GM12864 (cell line): ENCODE measurements at places on chromosomes 12 and 14.
A peak's percentile ranks its signal among the peaks of the same experiment; 100 is the strongest.

GRCh38 chr12:65335021-65335714 is 56.7 kb downstream of the MSRB3 start:
- no peak for DNase-seq

GRCh38 chr14:95402176-95402575 is 82.5 kb upstream of the CLMN start:
- no peak for DNase-seq

DNA sequence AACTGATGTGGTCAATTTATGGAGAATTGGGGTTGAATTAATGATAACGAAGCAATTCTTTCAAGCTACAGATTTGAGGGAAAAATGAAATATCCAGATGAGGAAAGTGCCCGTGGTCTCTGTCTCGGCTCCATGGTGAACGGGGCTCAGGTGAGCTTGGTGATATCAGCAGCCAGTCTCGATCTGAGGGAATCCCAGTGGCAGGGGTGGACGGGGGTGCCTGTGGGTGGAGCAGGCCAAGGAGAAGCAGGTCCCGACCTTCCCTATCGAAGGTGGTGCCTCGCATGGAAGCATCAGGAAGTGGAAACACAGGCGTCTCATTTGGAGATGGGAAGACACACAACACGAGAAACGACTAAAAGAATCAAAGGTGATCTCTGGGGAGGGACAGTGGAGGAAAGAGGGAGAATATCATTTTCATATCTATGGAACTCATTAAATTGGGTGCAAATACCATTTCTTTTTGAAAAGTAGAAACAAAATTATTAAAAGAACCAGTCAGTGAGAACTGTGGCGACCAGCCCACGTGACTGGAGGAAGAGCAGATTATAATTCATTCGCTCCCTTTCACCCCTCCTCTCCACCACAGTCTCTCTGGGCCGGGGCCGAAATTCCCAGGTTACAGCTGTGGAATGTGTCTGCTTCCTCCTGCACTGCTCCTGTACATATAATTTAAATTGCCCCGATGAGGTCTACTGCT is 354.3 kb upstream of the SFSWAP start:
- DNase-seq = no peak

DNA sequence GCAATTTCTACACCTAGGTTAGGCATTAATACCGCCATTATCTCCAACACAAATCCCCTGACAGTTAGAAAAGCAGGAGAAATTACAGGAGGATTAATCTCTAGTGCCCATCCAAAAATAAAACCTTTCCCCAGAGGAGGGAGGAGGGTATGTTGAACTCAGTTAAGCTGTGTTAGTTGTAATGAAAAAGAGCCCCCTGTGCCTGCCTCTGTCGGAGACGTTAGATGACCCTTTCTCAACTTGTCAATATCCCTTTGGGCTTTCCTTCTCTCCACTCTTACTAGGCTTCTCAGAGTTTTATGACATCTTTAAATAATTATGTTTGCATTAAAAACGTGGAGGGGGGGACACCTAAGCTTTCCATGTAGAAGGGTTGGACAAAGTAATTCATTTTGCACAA is 278.2 kb downstream of the PDZRN4 start:
- no peak for DNase-seq

- no peak for DNase-seq
These were observed 208.9 kb downstream of the PAH start for GRCh38 chr12:102708108-102708507.

- peak; percentile 66 for DNase-seq
These were observed 33.6 kb upstream of the HIF1A start for GRCh38 chr14:61661471-61662400.

GRCh38 chr12:121939186-121939585 is 20.8 kb downstream of the CFAP251 start:
- no peak for DNase-seq

DNA sequence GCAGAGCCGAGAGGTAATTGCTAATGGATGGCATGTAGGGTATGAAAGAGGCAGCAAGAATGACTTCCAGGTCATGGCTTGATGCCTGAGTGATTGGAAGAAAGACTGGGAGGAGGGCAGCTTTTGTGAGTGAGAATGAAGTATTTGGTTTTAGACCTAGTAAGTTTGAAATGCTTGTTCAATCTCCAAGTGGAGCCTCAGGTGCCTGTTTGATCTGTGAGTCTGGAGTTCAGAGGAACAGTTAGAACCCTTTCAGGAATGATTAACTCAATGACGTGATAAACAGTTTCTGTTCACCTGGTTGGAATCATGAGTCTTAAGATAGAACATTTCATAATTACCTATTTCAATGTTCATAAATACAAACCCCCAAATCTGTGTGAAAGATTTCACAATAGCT is 10.4 kb downstream of the KCNJ8 start:
- no peak for DNase-seq

DNA sequence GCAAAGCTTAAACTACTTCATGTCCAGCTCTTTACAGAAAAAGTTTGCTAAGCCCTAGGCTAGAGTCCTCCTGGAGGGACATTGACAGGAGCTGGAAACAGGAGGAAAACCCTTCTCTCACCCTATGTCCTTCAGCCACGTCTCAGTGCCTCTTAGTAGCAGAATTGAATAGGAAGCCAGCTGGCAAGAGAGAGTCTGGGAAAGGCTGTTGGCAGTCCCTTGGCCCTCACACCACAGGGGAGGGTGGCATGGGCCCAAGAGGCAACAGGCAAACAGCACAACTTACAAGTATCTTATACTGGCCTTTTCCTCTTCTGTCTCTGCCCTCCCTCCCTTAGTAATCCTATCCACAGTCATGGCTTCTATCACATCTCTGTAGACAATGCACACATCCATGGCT is 27.7 kb upstream of the DHRS2 start:
- DNase-seq = no peak

DNA sequence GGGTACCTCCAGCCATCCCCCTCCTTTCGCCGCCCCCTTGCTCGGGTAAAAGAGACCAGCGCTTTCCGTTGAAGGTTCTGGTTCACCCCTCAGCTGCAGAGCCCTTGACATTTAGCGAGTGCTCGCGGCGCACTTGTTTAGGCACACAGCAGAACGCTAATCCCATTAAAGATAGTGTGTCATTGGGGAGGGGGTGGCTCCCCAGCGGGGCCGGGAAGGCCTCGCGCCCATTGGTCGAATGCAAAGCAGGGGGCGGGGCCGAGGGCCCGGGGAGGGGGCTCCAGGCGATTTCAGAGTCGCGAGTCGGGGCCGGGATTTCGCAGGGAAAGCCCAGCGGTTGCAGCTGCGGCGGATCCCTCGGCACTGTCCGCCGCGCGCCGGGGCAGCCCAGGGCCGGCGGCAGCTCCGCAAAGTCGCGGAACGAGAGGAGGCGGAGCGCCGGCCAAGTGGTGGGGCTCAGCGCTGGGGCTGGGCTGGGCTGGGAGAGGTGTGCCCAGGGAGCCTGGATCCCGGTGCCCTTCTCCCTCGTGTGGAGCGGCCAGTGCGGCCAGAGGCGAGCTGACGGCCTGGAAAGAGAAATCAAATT is 122.9 kb downstream of the TSPAN9 start:
- no peak for DNase-seq

DNA sequence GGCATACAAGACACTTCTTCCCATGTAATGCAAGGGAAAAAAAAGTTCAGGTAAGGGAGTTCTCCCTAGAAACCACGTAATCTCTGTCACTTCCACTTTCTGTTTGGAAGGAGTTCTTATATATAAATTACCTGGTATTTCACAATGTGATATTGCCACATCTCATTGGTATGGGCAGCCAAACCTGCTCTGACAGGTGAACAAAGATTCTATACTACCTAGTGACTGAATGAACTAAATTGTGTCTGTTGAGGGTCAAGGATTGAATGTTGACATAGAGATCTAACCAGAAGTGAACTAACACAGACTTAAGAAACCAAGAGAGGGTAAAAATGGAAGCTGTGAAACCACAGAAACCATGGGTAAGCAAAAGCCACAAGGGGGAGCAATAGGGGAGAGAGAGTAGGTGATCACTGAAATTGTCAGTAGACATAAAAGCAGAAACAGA is 161.3 kb downstream of the RPL10L start:
- DNase-seq = no peak

DNA sequence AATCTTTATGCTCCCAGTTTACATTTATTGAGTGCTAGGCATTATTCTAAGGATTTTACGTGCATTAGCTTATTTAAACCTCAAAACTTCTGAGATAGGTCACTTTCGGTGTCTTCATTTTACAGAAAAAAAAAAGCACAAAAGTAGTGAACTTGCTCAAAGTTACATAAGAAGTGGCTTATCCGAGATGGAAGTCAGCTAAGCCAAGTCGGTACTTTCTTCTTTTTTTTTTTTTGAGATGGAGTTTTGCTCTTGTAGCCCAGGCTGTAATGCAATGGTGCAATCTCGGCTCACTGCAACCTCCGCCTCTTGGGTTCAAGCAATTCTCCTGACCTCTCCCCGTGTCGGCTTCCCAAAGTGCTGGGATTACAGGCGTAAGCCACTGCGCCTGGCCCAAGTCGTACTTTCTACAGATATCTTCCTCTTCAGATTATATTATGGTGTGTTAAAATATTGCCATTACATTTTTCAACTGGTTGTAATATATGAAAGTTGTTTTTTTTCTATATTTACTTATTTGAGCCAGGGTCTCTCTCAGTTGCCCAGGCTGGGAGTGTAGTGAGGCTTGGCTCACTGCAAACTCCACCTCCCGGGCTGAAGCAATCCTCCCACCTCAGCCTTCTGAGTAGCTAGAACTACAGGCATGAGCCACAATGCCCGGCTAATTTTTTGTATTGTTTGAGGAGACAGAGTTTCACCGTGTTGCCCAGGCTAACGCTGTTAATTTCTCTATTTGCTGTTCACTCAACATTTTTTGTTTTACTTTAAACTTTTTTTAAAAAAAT is 8.9 kb downstream of the DPPA3 start:
- DNase-seq = no peak

- DNase-seq = no peak
These were observed 54.4 kb upstream of the BMP4 start for GRCh38 chr14:54010981-54011380.

DNA sequence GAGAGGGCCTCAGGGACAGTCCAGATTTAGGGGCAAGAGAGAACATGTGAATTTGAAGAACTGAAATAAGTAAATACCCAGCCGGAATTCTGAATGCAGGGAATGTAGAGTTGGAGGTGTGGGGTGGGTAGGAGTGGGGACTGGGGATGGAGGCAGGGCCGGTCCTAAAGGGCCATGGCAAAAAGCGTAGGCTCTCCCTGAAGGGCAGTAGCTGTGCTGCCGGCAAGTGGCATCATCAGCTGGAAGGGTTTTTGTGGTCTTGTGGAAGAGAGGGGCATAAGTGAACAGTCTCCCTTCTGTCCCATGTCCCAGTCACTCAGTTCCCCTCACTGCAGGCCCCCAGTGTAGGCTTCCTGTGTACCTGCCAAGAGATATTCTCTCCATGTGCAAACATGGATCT is 104.6 kb downstream of the GCH1 start:
- DNase-seq = no peak

DNA sequence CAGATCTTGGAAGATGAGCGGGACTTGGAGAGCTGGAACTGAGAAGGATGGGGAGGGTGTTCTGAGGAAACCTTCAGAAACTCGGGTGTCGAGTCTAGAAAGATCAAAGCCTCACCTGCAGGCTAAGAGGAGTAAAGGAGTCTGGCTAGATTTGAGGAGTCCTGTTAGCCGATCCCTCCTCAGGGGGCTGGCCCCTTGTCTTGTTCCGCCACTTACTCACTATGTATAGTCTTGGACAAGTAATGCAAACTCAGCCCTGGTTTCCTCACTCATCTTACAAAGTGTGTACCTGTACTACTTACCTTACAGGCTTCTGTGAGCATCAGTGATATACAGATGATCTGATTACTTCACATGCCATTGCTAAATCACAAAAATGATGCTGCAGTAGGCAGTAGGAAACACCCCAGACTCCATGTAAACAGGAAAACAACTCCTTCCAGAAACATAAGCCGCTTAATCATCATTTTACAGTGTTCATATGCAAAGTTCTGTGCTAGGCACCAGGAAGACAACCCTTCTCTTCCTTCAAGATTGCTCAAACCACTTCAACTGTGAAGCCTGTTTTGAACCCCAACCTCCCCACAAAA is 2.0 kb upstream of the SPTLC2 start:
- DNase-seq = no peak

GRCh38 chr12:100737168-100737567 is 57.4 kb upstream of the ANO4 start:
- DNase-seq = no peak

- no peak for DNase-seq
These were observed 267.7 kb downstream of the RASSF9 start for GRCh38 chr12:85568395-85569103.

GRCh38 chr12:106431839-106432411 is 74.4 kb downstream of the POLR3B start:
- no peak for DNase-seq

DNA sequence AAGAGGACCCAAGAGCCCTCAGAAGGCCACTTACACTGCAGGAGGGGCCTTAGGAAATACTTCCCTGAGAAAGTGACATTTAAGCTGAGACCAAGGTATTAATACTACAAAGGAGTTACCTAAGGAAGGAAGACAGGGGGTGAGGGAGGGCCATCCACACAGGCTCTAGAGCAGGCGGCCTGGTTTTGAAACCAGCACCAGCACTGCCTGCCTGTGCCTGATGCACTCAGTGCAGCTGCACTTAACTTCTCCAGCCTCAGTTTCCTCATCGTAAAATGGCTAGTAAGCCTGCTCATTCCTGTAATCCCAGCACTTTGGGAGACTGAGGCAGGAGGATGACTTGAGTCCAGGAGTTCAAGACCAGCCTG is 45.5 kb upstream of the PLEKHG6 start:
- DNase-seq = no peak

- no peak for DNase-seq
These were observed 45.4 kb downstream of the CLMN start for GRCh38 chr14:95274279-95274678.

- no peak for DNase-seq
These were observed 613 bp downstream of the ARHGEF40 start for GRCh38 chr14:21070610-21071224.

DNA sequence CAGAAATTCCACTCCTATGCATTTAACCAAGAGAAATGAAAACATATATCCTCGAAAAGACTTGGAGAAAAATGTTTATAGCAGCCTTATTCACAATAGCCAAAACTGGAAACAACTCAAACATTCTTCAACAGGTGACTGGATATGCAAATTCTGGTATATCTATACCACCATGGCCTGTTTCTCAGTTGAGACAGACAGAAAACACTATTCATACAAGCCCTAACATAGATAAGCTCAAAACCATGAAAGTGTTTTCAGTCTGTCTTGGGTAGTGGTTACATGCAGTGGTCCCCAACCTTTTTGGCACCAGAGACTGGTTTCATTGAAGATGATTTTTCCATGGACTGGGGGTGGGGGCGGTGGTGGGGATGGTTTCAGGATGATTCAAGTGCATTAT is 83.8 kb downstream of the SRGAP1 start:
- no peak for DNase-seq
